ENCODE measurements at places on chromosomes 2 and 18.

DNA sequence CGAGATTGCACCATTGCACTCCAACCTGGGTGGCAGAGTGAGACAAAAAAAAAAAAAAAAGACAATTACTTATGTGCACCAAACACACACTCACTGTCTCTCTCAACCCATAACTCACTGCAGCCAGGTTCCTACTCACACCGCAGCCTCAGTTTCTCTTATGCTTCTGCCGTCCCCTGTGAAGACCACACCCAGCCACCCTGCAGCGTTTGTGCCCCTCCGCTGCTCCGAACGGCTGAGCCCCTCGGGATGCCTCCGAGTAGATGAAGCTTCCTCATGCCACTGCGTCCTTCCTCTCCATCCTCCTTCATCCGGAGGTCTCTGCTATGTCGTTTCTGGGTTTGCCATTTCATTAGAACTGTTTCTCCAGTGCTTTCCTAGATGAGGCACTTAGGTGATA lies 160.1 kb downstream of the TWIST2 start:
- no peak for DNase-seq

DNA sequence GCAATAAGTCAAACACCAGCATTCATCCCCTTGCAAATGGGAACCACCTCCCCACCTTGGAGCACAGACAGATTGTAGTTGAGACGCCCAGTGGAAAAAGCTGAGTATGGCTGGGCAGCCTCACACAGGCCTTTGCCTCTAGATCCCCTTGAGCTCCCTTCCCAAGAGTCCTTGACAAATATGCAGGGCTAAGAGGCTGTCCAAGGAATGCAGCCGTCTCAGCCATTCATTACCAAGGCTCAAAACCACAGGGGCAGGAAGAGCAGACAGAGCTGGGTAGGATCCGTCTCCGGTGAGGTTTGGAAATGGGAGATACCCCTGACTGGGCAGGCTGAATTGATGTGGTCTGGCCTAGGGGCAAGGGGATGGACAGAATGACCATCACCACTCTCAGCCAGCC lies 557.1 kb downstream of the TNS1 start:
- peak; percentile 43 for DNase-seq

- no peak for DNase-seq
Measured at GRCh38 chr2:207432453-207432852, 97.3 kb upstream of the CREB1 start.

DNA sequence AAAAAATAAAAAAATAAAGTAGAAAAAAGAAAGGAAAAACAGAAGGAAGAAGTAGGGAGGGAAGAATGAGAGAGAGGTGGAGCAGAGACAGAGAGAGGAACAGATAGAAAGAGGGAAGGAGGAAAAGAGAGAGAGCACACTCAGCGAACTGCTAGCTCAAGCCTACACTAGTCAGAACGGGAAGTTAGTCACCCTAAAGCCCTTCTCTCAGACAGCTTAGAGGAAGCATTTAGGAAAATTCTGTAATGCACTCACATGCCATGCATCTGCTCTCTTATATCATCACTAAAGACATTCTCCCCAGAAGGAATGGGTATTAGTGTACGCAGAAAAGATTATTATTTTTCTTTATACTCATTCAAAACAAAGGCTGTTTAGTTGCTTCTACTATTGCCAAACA lies 68.1 kb upstream of the SULT1C3 start:
- DNase-seq: no peak
